Activated CD8-positive, alpha-beta memory T cell treated with anti-CD3 and anti-CD28 coated beads for 1 hour (primary cell): ENCODE measurements at places on chromosomes 3 and 15.

GRCh38 chr3:121870717-121871116 is 23.5 kb upstream of the SLC15A2 start:
- no peak for DNase-seq

- DNase-seq = no peak
Observed at GRCh38 chr3:176795891-176796290, 401.4 kb downstream of the TBL1XR1 start.

DNA sequence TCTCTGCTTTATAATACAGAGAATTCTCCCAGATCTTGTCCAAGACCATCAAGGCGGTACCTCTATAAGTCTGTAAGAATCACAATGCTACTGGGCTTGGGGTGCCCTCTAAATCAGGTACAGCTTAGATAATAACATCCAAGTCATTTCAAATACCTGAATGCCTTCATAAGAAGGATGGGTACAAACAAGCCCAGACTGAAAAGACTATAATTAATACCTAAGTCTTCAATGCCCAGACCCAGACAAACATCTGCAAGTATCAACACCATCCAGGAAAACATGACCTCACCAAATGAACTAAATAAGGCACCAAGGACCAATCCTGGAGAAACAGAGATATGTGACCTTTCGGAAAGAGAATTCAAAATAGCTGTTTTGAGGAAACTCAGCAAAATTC is 65.9 kb downstream of the ZMAT3 start:
- no peak for DNase-seq

DNA sequence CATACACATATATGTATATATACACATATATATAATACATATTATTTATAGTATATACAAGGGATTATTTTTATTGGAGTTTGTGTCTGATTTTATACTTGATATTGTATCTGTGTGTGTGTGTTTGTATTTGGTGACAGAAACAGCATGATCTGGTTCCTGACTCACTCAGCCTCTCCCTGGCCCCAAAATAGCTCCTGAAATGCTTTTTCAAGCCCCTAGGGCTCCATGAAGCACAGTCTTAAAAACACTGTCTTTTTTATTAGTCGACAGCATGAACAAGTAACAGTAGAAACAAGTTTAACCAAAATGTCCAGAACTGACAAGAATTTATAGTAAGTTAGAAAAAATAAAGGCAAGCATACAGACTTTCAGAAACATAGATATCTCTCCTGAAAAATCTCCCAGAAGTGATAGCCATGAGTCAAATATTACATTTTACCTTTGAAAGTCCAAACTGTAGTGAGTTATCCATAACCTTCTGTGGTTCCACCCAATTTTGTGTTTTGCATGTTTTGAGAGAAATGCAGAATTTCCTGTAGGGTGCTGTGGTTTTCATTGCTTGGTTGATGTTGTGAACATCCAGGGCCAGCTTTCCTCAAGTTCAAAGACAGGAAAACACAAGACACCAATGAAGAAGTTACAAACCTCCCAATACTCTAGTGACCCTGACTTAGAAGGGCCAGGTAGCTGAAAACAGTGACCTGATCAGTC is 98.5 kb upstream of the CCDC80 start:
- DNase-seq = no peak

- no peak for DNase-seq
Observed at GRCh38 chr3:182501856-182502255, 291.4 kb upstream of the ATP11B start.

DNA sequence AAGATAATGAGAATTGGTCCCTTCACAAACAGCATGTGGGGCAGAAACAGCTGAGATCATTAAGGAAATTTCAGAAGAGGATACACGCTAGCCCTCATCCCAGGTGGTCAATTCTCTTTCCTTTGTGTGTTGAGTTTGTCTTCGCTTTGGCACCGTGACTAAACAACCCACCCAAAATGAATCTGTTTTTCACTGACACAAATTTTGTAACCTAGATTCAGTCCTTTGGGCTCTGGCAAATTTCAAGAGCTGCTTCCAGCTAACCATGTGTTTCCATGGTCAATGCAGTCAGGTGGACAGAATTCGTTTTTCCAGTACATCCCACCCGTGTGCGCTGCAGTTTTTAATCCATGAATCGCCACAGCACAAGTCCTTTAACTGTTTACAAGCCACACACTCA is 435.4 kb downstream of the WDR72 start:
- no peak for DNase-seq

- DNase-seq = no peak
Observed at GRCh38 chr3:81581966-81582599, 179.4 kb downstream of the GBE1 start.

DNA sequence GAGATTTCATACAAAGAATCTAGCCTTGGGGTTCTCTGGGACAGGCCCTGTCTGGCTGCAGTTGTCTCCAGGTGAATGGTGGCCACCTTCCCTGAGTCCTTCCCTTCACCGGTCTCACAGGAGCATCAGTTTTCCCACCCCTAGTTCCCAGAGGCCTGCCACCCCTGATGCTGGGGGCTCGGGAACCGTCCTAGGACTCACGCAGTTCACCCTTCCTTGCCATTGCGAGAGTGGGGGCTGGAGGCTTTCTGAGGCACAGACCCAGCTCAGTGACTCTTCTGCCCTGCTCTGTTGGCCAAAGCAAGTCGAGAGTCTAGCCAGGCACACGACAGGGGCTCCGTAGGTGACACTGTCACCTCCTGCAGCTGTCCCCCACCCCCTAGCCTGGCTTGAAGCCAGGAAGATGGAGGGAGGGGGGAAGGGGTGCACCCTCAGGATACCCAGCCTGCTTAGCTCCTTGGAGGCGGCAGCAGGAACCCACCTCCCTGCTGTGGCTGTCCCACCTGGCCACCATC is 130.3 kb downstream of the NUP210 start:
- DNase-seq = no peak

DNA sequence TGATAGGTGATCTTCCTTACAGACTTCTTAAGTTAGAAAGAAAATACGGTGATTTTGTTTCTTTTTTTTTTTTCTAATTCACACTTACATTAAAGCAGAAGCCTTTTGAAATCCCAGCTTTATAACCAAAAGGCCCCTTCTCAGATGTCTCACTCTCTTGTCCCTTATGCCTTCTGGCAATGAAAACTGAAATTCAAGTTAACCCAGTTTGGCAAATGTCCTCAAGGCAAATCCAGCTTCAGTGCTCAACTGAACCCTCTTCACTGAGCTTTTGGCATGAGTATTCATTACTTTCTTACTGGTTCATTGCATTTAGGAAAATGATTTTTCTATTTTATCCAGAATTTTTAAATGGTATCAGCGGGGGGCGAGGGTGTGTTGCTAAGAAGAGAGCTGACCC is 17.0 kb downstream of the PLCH1 start:
- DNase-seq = no peak

DNA sequence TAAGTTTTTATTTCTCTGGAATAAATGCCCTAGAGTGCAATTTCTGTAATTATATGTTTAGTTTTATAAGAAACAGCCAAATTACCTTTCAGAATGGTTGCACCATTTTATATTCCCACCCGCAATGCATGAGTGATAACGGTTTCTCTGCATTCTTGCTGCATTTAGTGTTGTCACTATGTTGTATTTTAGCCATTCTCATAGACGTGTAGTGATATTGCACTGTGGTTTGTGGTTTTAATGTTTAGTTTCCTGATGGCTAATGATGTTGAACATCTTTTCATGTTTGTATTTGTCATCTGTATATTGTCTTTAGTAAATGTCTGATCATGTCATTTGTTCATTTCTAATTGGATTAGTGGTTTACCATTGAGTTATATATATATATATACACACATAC is 73.0 kb upstream of the GOLIM4 start:
- DNase-seq = no peak

- no peak for DNase-seq
Observed at GRCh38 chr3:54342676-54343075, 220.3 kb downstream of the CACNA2D3 start.
